ENCODE measurements at places on chromosomes 6 and 20.

- no peak for DNase-seq
Observed at GRCh38 chr20:3119044-3119443, 34.5 kb upstream of the AVP start.

DNA sequence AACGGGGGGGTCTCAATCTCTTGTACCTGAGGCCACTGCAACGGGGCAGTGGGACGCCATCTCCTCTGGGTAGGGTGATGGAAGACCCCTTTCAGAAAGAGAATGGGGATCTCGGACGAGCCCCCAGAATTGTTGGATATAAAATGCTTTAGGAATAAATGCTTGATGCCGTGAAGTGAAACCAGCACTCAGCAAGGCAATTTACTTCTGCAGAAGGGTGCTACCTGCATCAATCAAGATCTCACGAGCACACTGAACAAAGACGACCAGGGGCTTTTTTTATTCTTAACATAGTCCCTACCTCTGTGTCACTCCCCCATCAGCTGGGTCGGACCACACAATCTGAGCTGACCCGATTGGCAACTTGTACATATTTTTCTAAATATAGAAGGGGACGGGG, 203.6 kb upstream of the TBX18 start:
- no peak for DNase-seq

DNA sequence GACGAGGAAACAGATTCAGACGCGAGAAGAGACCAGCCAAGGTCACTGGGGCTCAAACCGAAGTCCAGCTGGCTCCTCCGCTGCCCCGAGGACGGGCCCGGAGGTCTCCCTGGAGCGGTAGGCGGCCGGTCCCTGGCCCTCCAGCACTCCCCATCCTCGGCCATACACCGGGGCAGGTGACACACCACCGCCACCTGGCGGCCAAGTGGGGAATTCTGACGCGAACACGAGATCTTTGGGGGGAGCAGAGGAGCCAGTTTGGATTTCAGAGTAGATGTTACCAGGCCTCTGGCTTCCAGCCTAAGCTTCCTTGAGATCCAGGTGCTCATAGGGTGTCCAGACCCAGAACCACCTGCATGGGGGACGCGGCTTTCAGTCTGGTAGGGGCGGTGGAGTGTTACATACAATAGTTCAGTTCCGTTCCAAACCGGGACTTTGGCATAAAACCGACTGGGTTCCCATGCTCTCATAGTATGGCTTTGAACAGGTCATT, 16.1 kb downstream of the BPIFB1 start:
- DNase-seq = peak; percentile 62

- DNase-seq = no peak
Observed at GRCh38 chr6:127300411-127300810, 33.7 kb downstream of the RNF146 start.

GRCh38 chr20:25418776-25419175, 11.3 kb downstream of the GINS1 start:
- no peak for DNase-seq

GRCh38 chr6:144062786-144063185, 32.6 kb downstream of the SF3B5 start:
- DNase-seq = peak; percentile 57

DNA sequence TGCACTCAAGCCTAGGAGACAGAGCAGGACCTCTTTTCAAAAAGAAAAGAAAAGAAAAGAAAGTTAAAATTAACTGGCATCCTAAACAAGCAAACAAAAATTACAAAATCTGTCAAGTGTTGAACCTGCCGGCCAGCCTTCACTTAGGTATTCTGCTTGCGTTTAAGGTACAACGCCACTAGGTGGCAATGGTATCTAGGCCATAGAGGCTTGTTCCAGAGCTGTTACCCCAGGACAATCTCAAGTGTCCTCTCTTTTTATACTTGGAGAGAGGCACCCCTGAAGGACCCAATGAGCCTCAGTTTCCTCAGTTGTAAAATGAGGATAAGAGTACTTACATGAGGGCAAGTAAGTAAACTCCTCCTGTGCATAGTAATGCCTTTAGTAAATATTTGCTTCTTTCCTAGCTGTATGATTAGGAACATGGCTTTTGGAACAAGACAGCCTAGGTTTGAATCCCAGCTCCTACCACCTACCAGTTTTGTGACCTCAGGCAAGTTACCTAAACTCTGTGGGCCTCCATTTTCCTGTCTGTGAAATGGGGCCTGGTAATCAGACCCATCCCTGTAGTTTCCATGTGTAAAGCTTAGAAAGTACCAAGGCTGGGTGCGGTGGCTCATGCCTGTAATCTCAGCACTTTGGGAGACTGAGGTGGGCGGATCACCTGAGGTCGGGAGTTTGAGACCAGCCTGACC, 5.8 kb upstream of the PACSIN1 start:
- DNase-seq = peak; percentile 70

DNA sequence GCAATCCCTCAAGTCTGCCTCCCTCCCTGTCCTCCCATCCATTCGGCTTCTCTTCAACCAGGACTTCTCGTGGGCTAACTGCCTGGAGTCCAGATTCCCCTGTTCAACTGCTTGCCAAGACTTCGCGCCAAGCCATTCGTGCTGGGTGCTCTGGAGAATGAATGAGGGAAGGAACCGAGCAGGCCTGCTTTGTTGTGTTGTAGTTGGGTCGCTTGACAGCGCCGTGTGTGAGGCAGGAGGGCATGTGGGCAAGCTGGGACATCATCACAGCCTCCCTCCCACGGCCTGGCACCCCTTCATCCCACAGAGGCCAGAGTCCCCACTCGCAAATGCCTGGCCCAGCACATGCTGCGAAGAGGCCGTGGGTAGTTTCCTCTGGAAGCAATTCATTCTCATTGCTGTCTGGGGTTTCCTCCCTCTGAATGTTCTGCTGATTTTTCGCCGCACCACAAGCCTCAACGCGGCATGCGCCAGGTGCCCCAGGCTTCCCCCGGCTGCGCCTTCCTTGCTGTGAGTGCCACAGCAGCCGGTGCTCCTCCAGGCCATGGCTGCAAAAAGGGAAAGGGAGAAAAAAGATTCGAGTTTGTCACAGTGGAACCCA, 336.0 kb downstream of the QKI start:
- no peak for DNase-seq

DNA sequence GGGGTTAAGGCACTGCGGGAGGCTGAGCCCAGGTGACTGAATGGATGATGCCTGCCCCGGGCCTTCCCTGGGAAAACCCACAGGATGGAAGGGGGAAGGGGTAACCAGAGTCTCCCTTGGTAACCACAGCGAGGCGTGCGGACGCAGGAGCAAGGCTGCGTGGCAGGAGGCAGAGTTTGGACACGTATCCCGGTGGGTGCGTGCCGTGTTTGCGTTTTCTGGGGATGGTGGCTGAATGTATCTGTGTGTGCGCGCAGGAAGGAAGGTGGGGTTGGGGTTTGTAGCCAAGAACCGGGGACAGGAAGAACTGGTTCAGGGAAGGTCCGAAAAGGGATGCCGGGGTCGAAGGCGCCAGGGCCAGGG, 1.8 kb downstream of the MDGA1 start:
- DNase-seq = no peak

GRCh38 chr6:134190883-134191282, 127.0 kb downstream of the SGK1 start:
- no peak for DNase-seq

- peak; percentile 81 for DNase-seq
Observed at GRCh38 chr6:30396833-30397479, 52.0 kb downstream of the RPP21 start.

DNA sequence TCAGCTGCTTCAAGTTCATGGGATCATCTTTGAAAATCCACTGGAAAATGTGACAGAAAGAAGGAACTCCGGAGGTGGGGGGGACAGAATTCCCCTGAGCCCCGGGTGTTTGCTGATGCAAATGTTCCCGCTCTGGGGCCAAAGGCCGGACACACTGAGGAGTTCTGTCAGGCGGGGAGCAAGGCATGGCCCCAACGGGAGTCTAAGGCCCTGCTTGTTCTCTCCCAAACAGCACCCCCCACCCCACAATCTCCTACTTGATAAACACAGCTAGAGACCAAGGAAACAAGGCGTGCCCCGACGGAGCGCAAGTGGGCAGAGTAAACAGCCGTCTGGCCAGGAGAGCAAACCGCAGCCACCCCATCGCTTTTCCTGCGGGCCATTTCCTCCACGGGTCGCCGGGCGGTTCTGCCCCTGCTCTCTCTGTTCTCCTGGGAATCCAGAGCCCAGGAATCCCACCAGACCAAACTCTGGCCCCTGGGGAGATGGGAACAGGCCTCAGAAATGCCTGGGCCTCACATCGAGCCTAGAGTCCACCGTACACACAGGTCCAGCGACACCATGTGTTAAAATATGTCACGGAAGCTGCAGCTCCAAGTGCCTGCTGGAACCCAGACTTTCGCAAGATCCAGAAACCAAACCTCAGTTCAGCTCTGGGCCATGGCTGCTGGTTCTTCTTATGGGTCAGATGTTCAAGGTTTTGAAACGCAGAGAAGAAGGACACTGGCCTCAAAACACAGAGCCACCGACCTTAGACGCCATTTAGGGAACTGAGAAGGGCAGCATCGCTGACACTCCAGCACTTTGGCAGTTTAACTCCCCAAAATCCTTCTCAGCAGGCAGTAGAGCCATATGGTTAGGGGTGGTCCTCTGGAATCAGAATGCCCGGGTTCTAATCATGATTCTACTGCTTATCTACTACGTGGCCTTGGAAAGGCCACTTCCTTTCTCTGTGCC, 104.2 kb downstream of the PREX1 start:
- DNase-seq = no peak

GRCh38 chr20:40309731-40310130, 379.3 kb downstream of the MAFB start:
- no peak for DNase-seq

DNA sequence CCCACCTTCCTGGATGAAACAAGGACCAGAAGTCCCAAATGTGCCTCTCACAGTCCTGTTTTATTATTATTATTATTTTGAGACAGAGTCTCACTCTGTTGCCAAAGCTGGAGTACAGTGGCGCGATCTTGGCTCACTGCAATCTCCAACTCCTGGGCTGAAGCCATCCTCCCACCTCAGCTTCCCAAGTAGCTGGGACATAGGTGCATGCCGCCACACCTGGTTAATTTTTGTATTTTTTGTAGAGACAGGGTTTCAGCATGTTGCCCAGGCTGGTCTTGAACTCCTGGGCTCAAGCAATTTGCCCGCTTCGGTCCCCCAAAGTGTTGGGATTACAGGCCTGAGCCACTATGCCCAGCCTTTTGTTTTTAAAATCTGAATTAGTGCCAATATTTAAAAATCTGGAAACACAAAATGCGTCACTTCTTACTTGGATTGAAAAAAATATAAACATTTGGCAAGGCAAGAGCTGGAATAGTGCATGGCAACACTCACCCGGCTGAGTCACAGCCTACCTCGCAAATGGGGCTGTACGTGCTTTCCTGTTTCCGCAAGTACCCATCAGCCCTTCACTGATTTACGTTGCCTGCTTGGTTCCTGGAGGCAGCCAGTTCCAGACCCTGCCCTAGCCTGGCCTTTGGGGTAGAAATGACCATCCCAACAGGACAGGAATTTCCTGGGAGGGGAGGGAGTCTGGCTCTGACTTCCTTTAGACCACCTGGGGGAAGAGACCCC, 6.3 kb downstream of the SDCBP2 start:
- DNase-seq = no peak

DNA sequence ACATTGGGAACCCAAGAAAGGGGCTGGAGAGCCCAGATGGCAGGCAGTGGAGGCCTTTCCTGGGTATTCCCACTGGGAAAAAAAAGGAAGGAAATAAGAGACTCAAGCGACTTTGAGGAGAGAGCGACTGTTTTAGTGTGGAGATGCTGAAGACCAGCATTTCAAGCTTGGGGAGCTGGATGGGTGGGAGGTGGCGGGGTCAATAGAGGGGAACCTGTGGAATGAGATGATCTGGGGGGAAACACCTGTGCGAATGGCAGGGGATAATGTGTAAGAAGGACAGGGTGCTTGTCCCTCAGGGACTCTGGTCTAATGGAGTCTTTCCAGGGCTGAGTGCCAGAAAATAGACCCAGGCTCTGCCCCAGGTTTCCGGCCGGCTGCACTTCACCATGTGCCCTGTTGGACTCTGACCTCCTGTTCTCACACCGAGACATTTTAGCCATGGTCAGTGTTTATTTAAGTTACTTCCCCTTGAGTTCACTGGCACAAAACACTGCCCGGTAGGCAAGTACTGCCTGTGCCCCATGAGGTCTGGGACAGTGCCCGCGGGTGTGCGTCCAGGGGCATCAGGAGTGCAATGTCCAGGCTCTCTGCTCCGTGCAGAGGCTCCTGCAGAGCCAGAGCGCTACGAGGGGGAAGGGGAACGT, 50.4 kb upstream of the NKX2-2 start:
- no peak for DNase-seq

GRCh38 chr20:39850821-39851330, 838.2 kb downstream of the MAFB start:
- DNase-seq = no peak

- no peak for DNase-seq
Observed at GRCh38 chr6:42551217-42551616, 12.6 kb upstream of the UBR2 start.

DNA sequence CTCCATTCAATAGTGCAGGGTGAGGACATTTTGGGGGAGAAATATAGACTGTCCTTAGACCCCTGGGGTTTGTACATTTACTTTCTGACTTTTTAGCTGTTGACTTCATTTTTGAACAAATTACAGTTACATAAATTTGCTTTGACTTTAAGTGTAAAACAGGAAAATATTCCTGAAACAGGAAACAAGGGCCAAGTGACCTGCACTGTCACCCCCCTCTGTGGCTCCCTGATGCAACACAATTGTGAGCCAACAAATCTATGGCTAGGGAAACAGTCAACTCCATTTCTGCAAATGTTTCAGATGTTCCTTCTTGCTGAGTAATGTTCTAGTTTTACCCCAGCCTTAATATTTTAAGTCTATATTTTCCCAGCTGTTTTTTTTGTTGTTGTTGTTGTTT, 39.8 kb downstream of the HLA-A start:
- DNase-seq = peak; percentile 72

DNA sequence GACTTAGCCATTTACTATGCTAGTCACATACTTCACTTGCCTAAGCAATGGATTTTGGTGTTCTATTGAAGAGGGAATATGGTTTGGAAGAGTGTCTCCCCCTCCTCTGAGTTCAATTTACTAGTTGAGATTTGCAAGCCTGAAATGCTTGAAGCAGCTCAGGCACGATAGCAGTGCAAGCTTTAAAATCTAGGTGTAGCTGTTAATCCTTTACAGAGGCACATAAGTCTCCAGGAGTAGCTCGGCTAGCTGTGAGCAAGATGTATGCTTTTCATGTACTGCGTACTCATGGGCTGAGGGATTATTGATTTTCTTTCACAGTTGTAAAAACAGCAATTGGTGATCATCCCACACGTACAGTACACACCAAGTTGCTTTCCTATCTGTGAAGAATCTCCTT, 726 bp downstream of the FLRT3 start:
- no peak for DNase-seq

- DNase-seq = no peak
Observed at GRCh38 chr20:51533291-51534172, 9.0 kb downstream of the NFATC2 start.

DNA sequence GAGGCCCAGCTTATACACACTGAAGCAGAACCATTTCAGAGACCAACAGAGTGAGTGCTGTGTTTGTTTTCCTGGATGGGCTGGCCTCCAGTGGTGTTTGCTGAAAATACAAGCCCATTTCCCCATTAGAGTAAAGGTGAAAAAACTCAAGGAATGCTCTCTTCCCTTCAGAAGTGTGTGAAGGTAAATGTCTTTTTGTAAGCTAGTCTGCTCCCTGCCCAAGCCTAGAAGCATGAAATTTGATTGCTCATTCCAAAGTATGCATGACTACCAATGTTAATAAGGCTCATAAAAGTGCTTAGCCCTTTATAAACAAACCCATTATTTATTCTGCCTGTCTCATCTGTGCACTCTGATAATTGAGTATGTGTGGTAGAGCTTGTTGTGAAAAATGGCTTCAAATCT, 59.1 kb downstream of the ADGRF1 start:
- no peak for DNase-seq

All from AML-193 (cell line).